ENCODE measurements at places on chromosomes 6 and 20.

GRCh38 chr6:138454981-138455706 is 44.1 kb downstream of the NHSL1 start:
- peak; percentile 60 for DNase-seq

- no peak for DNase-seq
Observed at GRCh38 chr6:7440476-7440875, 50.9 kb downstream of the RIOK1 start.

DNA sequence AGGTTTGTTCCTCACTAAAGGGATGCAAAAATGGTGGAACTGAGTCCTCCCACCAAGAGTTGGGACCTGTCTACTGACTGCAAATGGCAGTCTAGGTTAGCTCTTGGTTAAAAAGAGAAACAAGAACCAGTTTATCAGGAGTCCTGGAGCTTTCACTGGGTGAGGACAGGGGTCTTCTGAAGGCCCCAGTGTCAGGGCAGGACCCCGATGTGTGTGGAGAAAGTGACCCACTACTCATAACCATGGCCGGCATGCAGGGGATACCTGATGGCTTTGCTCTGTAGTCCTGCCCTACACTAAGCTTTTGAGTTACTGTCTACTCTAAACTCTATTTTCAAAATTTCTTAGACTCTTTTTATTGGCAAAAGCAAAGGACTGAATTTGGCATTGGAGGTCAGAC is 220.5 kb downstream of the ANKRD60 start:
- DNase-seq: no peak

DNA sequence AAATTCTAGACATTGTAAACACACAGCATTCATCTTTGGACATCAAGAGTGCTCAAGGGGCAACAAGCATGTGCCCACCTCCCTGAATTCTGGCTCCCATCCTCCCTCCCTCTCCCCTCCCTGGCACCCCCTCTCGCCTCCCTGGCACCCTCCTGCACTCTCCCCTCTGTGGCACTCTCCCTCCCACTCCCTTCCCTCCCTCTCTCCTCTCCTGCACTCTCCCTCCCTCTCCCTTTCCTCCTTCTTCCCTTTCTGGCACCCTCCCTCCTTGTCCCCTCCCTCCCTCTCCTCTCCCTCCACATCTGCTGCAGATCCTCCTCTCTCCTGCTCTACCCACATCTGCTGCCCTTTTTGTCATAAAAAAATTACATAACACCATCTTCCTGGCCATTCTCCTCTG is 113.0 kb upstream of the SLC22A23 start:
- no peak for DNase-seq

GRCh38 chr6:136751522-136751956 is 40.7 kb downstream of the MAP3K5 start:
- no peak for DNase-seq

DNA sequence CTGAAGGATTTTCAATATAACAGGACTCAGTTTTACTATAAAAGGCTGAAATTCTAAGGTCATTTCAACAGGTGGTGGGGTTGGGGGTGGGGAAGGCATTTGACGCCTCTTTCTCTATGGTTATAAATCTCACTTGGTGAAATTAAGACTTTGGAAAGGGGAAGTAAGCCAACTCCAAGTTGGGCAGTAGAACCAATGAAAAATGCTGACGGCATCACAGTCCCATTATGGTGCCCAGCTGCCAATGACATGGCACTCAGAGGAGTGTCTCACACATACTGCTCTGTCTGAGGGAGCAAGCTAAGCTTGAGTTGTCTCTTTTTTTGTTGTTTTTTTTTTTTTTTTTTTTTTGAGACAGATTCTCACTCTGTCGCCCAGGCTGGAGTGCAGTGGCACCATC is 4.7 kb downstream of the SLC16A10 start:
- DNase-seq: no peak

- DNase-seq: no peak
Observed at GRCh38 chr6:167094436-167094819, 28.5 kb upstream of the CCR6 start.

GRCh38 chr6:157788180-157788579 is 34.9 kb upstream of the SNX9 start:
- DNase-seq: no peak

DNA sequence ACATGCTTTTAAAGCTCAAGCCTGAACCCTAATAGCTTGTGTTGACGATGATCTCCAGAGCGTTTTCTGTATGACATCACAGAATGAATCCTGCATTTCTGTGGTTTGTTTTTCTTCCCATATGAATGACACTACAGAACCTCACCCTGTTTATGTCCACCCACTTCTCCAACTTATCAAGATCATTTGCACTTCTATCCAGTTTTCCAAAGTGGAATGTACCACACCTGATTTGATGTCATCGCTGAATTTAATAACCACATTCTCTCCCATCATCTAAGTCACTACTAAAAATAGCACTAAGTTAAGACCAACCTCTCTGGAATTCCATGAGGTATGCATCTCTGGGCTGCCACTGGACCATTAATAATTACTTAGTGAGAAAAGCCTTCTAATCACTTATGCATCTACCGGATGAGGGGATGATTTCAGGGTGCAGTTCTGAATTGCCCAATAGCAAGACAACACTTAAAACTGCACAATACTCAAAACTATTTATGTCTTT is 33.3 kb upstream of the CITED2 start:
- DNase-seq: no peak

- DNase-seq: no peak
Observed at GRCh38 chr20:58906894-58907293, 54.4 kb downstream of the GNAS start.

GRCh38 chr20:37856932-37857660 is 45.8 kb upstream of the VSTM2L start:
- DNase-seq: no peak

All from activated CD4-positive, alpha-beta T cell treated with anti-CD3 and anti-CD28 coated beads, Interleukin-2, amount 50 U/mL, for 1 hour (primary cell).